ENCODE measurements at places on chromosomes 7 and 10.

GRCh38 chr7:117793521-117793920, 79.7 kb downstream of the CTTNBP2 start:
- peaks cover 7% of the 10 kb centered on the region for H3K4me1 ChIP-seq
- H3K4me3 ChIP-seq = no peak overlapping the region
- no peaks in the 10 kb centered on the region for H3K36me3 ChIP-seq

GRCh38 chr10:101956898-101957297, 99.1 kb downstream of the ARMH3 start:
- no peaks in the 10 kb centered on the region for H3K27me3 ChIP-seq
- no peak overlapping the region for H3K4me3 ChIP-seq
- H3K4me1 ChIP-seq = peaks cover 44% of the 10 kb centered on the region
- DNase-seq = no peak
- H3K27ac ChIP-seq = no peak overlapping the region

GRCh38 chr10:44046605-44047004, 338.3 kb downstream of the CXCL12 start:
- DNase-seq = no peak
- H3K36me3 ChIP-seq = no peaks in the 10 kb centered on the region
- no peak overlapping the region for H3K27ac ChIP-seq
- peaks cover 5% of the 10 kb centered on the region for H3K27me3 ChIP-seq
- H3K4me3 ChIP-seq = no peak overlapping the region
- peaks cover 2% of the 10 kb centered on the region for H3K4me1 ChIP-seq

GRCh38 chr10:131979821-131980270, 1.9 kb downstream of the BNIP3 start:
- H3K36me3 ChIP-seq = peaks cover 5% of the 10 kb centered on the region
- no peaks in the 10 kb centered on the region for H3K27me3 ChIP-seq
- H3K4me3 ChIP-seq = peak overlapping the region; percentile 71
- peaks cover 21% of the 10 kb centered on the region for H3K4me1 ChIP-seq
- H3K27ac ChIP-seq = peak overlapping the region; percentile 53
- no peak for DNase-seq

DNA sequence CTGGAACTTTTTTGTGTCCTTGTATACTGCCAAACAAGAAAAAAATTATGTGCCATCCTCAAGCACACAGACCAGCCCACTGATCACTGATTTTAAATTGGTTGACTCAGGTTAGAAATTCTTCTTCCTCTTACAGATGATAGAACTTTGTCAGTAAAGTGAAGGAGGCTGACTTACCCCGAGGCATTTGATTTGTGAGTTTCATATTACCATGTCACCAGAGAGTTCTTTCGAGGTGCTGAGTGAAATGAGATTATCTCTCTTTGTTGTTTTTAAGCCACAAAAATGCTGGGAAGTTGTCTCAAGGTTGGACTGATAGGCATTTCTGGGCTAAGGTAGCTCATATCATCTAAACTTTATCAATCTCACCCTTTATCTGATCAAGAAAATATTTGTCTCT, 78.8 kb upstream of the FAM180A start:
- no peak overlapping the region for H3K27ac ChIP-seq
- no peak overlapping the region for H3K4me3 ChIP-seq
- H3K36me3 ChIP-seq = no peaks in the 10 kb centered on the region
- H3K27me3 ChIP-seq = peaks cover 36% of the 10 kb centered on the region
- peaks cover 10% of the 10 kb centered on the region for H3K4me1 ChIP-seq

DNA sequence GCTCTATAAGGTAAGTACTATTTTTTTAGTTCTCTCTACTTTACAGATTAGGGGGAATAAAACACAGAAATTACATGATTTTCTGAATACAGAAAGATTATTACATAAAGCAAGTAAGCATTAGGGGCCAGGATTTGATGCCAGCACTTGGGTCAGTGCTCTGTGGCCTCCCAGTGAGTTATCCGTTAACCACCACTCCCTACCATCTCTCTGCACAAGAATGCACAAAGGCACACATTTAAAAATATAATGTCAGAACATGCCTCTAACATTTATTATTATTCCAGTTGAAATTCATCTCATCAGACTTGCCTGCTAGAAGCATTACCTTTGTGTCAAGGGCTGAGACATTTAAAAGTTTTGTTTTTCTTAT, 59.0 kb downstream of the MET start:
- peaks cover 4% of the 10 kb centered on the region for H3K4me1 ChIP-seq
- peaks cover 26% of the 10 kb centered on the region for H3K27me3 ChIP-seq
- DNase-seq = no peak
- H3K36me3 ChIP-seq = no peaks in the 10 kb centered on the region
- no peak overlapping the region for H3K4me3 ChIP-seq

DNA sequence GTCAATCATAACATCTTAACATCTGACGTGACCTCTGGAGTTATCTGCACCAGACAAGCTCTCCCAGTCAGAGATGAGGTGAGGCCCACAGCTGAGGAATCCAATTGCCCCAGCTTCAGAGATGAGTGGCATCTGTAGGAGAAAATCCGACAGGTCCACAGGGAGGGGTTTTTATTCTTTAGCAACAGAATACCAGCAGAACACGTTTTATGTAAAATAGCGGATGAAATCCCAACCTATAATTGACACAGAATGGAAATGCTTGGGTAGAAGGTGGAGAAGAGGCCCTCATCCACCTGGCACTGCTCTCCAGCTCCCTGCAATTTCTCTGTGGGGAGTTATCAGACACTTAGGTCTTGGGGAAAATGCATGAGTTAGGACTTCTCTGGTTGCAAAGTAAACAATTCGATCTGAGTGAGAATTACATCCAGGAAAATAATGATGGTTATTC, 144.2 kb upstream of the NRP1 start:
- H3K4me1 ChIP-seq = no peaks in the 10 kb centered on the region
- H3K27me3 ChIP-seq = no peaks in the 10 kb centered on the region
- H3K27ac ChIP-seq = no peak overlapping the region
- no peak for DNase-seq

- H3K4me1 ChIP-seq = no peaks in the 10 kb centered on the region
- no peak overlapping the region for H3K27ac ChIP-seq
- no peak for DNase-seq
- no peaks in the 10 kb centered on the region for H3K36me3 ChIP-seq
- no peak overlapping the region for H3K4me3 ChIP-seq
- H3K27me3 ChIP-seq = no peaks in the 10 kb centered on the region
Observed at GRCh38 chr7:13933091-13933490, 56.4 kb downstream of the ETV1 start.

DNA sequence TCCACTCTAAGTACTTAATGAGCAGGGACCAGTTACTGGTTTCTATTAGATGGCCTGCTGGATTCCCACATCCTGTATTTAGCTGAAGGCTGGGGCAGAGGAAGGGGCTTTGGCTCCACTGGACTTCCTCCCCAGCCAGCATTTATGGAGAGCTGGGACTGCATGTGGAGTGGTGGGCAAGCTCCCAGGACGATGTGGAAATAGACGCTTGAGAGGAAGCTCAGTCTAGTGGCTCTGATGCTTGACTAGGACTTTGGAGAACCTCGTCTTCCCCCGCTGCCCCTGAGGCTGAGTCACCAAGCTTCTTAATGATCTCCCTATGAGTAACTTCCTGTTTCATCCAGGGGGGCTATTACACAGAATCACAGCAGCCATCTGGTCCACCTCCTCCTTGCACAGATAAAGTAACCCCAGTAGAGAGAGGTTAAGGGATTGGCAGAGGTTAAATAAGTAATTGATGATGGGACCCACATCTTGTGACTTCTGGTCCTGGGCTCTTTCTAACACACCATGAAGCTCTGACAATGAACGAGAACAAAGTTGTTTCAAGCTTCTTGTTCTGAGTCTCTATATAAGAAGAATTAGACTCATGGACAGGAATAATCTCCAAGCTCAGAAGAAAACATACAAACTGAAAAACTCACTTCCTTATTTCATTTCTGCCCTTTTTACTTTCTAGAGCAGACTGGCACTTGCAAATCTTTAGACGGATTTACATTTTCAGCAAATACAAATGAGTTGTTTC, 126.2 kb downstream of the PRPF18 start:
- peak overlapping the region; percentile 95 for H3K27ac ChIP-seq
- H3K36me3 ChIP-seq = no peaks in the 10 kb centered on the region
- peak; percentile 70 for DNase-seq
- peaks cover 4% of the 10 kb centered on the region for H3K27me3 ChIP-seq
- peak overlapping the region; percentile 77 for H3K4me3 ChIP-seq

- no peak overlapping the region for H3K27ac ChIP-seq
- H3K4me3 ChIP-seq = no peak overlapping the region
- peaks cover 6% of the 10 kb centered on the region for H3K27me3 ChIP-seq
Observed at GRCh38 chr10:670038-670437, 19.4 kb downstream of the DIP2C start.
